ENCODE measurements at places on chromosomes 2 and 18.
A peak's percentile ranks its signal among the peaks of the same experiment; 100 is the strongest.

- no peak for DNase-seq
These were observed 201.6 kb downstream of the EN1 start for GRCh38 chr2:118645876-118646275.

- peak; percentile 26 for DNase-seq
These were observed 2.1 kb downstream of the TMEM247 start for GRCh38 chr2:46481198-46482193.

DNA sequence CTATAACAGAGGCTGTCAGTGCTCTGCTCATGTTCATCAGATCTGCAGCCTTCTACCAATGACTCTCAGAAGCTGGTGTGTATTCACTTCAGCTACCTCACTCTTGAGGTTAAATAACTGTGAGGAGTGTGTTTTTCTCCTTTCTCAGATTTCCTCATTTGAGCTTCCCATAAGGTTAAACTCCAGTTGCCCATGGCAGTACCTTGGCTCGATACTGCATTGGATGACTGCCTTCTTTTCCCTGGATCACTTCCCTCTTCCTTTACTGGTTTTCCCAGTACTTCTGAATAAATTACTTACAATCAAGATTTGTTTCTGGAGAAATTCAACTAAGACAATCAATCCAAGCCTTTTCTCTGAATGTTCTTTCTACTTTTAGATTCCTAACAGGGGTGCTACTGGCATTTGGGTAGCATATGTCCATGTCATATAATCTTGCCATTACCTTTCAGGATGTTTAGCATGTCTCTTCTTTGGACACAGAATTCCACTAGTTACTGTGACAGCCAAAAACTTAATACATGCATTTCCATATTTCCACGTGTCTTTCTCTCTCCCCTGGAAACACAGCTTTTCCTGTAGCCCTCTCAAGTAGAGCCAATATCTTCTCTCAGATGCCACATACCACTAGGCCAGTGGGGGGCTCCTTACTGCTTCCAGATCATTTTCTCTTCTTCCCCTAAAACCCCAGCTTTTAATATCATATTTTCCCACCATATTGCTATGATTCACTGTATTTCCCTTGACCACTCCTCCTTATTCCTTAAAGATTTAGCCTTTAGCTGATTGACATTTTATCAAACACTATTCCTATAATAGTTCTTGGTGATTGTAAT is 15.0 kb upstream of the SPOPL start:
- DNase-seq, result no peak

DNA sequence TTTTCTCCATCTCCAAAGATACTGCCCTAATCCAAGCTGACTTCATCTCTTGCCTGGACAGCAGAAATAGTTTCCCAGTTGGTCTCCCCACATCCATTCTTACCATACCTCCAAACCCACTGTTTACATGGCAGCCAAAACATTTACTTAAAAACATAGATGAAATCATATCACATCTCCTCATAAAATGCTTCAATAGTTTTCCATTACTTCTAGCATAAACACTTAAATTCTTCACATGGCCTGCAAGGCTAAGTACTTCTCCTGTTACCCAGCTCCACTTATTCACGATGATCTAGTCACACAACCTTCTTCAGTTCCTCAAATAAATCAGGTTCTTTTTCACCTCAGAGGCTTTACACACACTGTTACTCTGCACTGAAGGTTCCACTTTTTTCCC is 185.8 kb upstream of the ACVR2A start:
- no peak for DNase-seq

DNA sequence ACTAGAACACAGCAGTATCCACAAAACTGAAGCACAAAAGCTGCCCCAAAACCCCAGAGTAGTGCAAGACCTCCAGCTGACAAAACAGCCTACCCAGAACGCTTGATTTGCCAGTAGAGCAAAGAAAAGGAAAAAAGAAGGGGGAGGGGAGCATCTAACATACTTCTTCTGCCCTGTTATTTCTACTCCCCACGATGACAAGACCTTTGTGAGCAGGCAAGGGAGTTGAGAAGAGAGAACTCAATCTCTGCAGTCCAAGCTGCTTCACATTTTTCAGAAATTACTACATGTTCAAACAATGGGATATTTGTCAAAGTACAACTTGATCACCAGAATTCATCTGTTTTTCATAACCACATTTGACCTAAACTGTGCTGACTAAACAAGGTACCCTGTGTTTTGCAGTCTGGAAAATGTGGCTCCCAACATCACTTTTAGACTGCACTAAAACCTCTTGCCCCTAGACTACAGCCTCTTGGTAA is 286.7 kb downstream of the EXOC6B start:
- no peak for DNase-seq

DNA sequence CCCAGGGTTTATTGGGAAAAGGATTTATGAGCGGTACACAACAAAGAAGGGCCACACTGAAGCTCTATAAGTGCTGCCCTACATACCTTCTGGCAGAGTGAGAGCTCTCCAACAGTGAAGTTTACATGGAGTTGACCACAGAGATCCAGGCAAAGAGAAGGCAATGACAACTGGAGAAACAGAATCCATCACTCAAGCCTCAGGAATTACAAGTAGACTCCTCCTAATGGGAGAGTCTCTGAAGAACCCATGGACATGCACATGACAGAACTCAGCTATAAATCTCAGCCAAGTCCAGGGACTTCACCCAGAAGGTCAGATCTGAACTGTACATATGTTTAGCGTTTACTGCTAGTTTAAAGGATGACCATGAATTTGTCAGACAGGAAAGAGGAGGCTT is 164.7 kb downstream of the DNAH7 start:
- no peak for DNase-seq

DNA sequence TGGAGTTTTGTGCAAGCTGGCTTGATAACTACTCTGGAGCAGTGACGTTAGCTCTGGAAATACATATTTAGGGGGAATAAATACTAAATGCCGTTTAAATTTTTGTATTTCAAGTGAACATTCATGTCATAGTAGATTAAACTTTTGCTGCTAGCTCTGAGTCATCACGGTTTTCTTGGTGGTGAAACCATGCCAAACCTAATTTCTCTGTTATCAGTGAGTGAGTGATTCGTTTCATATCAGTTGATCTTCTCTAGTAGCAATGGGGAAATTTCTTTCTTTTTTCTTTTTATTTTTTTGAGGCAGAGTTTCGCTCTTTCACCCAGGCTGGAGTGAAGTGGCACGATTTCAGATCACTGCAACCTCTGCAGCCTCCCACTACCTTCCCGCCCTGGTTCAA is 211.1 kb downstream of the PTPRM start:
- DNase-seq, result no peak

- DNase-seq, result no peak
These were observed 10.1 kb downstream of the MYO1B start for GRCh38 chr2:191255271-191255670.

DNA sequence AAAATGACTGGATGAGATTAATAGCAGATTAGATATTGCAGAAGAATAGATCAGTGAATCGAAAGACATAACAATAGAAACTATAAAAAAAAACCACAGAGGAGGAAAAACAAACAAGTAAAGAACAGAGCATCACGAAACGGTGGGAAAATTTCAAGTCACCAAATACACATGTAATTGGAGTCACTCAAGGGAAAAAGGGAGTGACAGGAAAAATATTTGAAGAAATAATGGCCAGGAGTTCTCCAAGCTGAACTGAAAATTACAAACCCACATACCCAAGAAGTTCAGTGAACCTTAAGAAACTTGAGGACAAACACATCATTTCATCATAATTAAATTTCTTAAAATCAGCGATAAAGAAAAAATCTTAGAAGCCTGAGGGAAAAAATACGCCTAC is 11.0 kb upstream of the IL1R1 start:
- no peak for DNase-seq

GRCh38 chr2:219631904-219632759 is 4.7 kb downstream of the SLC4A3 start:
- no peak for DNase-seq

GRCh38 chr2:66901344-66901743 is 466.4 kb downstream of the MEIS1 start:
- no peak for DNase-seq

GRCh38 chr2:27690052-27690451 is 26.4 kb downstream of the SLC4A1AP start:
- no peak for DNase-seq

DNA sequence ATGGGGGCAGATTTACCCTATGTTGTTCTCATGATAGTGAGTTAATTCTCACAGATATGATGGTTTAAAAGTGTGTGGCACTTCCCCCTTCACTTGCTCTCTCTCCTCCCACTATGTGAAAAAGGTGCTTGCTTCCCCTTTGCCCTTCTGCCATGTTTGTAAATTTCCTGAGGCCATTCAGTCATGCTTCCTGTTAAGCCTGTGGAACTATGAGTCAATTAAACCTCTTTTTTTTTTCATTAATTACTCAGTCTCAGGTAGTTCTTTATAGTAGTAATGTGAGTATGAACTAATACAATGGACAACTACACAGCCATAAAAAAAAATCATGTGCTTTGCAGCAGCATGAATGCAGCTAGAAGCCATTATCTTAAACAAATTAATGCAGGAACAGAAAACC is 118.5 kb downstream of the CALCRL start:
- DNase-seq, result no peak

- DNase-seq, result no peak
These were observed 65.6 kb downstream of the MYCN start for GRCh38 chr2:16005816-16006536.

DNA sequence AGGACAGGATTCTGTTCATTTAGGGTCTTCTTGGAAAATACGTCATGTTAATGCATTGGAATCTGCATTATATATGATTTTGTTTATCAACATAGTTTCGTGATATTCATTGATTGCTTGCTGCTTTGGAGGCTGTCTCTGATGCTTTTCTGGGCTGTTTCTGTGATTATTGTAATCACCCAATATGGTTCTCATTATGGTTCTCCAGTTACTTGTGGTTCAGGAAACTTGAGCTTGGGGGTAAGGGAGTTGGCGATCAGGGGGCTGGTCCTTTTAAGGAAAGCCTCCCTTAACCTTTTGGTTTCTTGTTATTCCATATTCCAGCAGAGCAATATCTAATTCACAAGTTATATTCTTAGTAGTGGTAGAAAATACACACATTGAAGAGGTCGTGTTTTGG is 17.4 kb upstream of the STON1 start:
- DNase-seq, result no peak

GRCh38 chr2:185700883-185701282 is 37.7 kb upstream of the FSIP2 start:
- peak; percentile 36 for DNase-seq

GRCh38 chr2:64586883-64587481 is 62.9 kb downstream of the AFTPH start:
- DNase-seq, result peak; percentile 66

DNA sequence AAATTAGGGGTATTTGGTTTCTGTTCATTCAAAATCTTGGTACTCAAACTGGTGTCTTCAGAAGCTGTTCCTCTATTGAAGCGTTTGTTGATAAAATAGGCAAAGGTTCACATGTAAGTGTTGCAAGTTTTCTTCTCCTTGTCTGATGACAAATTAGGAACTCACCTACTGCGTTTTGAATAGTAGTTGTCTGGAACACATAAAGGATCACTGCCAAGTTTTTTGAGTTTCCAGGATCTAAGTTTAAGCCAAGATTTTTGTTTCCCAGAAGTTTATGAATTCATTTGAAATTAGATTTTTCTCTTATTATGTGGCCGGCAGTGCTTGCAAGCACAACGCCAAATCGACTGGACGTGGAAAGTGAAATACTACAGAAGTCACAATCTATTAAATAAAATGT is 85.4 kb downstream of the ARHGEF33 start:
- DNase-seq, result no peak

DNA sequence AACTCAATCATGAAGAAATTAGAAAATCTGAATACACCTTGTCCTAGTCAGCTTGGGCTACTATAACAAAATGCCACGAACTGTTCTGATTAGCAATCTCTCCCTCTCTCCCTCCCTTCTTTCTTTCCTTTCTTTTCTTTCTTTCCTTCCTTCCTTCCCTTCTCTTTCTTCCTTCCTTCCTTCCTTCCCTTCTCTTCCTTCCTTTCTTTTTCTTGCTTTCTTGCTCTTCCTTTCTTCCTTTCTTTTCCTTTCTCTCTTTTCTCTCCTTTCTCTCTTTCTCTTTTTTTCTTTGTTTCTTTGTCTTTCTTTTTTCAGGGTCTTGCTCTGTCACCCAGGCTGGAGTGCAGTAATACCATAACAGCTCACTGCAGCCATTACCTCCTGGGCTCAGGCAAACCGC is 23.6 kb upstream of the EMILIN2 start:
- DNase-seq, result no peak

DNA sequence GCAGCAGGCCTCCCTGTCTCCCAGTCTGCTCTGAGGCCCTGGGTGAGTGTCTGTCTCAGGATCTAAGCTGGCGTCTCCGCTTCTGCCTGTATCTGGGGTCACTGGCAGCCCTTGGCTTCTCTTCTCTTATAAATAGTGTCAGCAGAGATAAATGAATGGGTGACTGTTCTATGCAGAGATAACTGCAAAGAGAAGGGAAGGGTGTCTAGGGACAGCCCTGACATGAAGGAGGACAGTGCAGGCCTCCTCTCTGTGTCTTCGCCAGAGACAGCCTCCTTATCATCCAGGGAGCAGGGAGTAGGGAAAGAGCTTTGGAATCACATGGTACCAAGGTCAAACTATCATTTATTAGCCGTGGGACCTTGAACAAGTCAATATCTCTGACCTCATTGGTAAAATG is 28.3 kb upstream of the GMPPA start:
- DNase-seq, result no peak

GRCh38 chr2:147424766-147425165 is 420.1 kb upstream of the ACVR2A start:
- DNase-seq, result no peak

DNA sequence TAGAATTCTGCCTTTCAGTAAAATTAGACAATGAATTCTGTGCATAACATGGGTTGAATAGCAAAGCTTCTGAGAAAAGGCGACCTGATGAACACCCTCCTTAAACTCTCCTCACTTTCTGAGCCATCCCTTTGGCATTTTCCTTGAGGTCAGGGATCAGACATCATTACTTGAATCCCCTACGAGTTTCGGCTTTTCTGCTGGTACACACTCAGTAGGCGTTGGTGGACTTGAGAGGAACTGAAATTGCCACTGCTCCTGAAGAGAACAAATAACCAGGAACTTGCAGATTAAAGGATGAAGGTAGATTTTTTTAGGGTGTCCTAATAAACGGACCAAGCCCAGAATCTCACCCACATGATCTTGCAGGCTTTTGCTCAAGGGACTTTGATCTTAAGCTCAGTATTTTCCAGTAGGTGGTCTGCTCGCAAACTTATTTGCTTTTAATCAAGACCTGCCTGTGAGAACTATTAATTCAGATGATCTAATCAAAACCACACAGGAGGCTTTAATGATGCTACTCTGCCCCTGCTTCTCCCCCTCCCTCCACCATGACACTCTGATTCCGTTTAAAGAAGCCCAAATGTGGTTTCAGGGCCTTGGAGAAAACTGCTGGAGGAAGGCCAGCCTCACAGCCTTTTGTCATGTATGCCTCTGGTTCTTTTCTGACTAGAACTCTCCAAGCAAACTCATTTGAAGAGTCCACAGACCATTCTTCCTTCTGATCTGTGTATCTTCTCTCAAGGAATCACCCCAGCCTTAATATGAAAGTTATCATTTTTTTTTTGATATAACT is 124.9 kb downstream of the PRKCE start:
- DNase-seq, result no peak

- no peak for DNase-seq
These were observed 50.8 kb downstream of the ACYP2 start for GRCh38 chr2:54166121-54166773.

All from NCI-H510A treated with DMSO at 0.1 percent for 48 hours (cell line).